ENCODE measurements at places on chromosomes 3 and 15.
A peak's percentile ranks its signal among the peaks of the same experiment; 100 is the strongest.

- no peak for DNase-seq
These were observed 5.6 kb downstream of the FNDC3B start for GRCh38 chr3:172044833-172045585.

GRCh38 chr3:17054982-17055343 is 170.2 kb downstream of the PLCL2 start:
- DNase-seq = no peak

DNA sequence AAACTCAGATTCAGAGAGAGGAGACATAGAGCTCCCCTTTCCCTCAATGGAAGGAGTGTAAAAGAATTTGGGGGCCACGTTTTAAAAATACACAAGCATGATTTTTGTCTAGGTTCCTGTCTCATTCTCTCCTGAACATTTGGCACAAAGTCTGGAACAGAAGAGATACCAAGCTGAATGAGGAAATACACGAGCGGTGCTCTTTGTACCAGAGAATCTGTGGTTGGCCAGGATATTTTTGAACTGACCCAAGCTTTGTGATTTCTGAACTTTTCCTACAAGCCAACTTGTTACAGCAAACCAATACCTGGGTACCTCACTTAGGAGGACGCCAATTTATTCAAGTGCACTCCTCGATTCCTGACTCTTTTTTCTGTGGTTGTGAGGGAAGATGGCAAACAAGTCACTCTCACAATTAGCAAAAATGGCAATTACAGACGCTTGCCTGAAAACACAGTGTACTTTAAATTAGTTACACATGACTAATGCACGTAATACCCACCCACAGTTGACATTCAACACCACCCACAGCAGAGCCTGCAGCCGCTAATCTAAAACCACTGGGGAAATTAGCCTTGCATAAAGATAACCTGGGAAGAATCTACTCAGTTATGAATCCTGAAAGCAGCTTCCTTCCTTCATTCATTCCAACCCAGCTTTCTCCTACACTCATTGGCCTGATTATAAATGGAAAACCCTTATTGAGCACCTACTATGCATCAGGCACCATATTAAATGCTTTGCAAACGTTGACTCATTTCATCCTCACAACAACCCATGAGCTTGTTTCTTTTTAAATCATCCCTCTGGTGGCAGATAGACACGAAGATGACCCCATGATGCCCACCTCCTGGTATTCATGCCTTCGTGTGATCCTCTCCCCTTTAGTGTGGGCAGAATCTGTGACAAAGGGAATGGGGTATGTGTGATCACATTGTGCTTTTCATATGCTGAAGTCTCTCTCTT is 293.5 kb downstream of the KBTBD8 start:
- no peak for DNase-seq

GRCh38 chr3:3101660-3102458 is 8.3 kb downstream of the IL5RA start:
- no peak for DNase-seq

DNA sequence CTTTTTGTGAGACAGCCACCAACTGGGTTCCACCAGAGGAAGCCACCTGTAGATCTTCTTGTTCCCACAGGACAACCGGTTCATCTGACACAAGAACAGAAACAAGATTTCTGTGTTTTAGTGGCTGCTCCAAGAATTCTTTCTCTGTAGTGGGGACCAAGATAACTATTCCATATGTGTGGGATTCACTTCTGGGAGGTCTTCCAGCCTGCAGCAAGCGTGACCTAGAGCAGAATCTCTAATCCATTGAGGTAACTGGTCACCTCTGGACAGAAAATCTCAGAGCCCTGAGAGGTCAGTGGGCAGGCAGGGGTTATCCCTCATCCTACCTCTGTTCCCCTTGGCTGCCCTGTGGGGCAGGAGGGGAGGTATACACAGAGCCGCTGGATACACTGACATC is 311.3 kb downstream of the NTRK3 start:
- no peak for DNase-seq

GRCh38 chr15:75178171-75178937 is 23.3 kb upstream of the C15orf39 start:
- no peak for DNase-seq

- DNase-seq = no peak
These were observed 12.2 kb downstream of the TGM4 start for GRCh38 chr3:44886561-44886960.

DNA sequence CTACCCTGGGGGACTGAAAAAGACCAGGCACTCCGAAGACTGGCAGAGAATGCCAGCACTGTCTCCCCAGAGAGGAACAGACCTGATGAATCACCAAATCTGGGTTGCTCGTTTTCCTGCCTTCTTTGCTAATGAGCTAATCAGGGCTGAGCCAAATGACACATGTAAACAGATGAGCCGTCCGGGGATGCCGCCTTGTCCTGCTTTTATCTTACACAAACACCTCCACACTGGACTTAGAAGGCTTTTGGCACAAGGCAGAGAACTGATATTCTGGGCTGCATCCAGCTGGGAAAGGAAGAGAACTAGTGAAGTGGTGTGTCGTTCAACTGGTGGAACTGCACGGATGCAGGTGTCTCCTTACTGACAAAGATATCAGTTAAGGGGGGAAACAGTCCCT is 88.1 kb downstream of the MECOM start:
- DNase-seq = no peak

GRCh38 chr3:191236646-191237045 is 37.6 kb downstream of the OSTN start:
- no peak for DNase-seq

- DNase-seq = no peak
These were observed 506.2 kb upstream of the ZNF385D start for GRCh38 chr3:22257252-22257651.

- no peak for DNase-seq
These were observed 265.5 kb downstream of the ADAMTSL3 start for GRCh38 chr15:83919319-83919830.

- DNase-seq = no peak
These were observed 29.6 kb downstream of the FAN1 start for GRCh38 chr15:30933293-30933692.

DNA sequence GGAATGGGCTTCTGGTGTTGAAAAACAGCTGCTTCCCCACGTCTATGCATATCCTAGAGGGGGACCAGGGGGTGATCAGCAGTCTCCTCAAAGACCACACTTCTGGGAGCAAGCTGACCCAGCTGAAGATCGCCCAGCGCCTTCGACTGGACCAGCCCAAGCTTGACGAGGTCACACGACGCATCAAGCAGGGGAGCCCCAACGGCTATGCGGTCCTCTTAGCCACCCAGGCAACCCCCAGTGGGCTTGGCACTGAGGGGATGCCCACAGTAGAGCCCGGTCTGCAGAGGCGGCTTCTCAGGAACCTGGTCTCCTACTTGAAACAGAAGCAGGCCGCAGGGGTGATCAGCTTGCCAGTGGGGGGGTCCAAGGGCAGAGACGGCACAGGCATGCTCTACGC is 2.5 kb downstream of the RBM15B start:
- DNase-seq = no peak

- DNase-seq = no peak
These were observed 50.8 kb downstream of the CRYBG3 start for GRCh38 chr3:97872525-97873042.

- DNase-seq = no peak
These were observed 8.6 kb upstream of the STX19 start for GRCh38 chr3:94036909-94037507.

DNA sequence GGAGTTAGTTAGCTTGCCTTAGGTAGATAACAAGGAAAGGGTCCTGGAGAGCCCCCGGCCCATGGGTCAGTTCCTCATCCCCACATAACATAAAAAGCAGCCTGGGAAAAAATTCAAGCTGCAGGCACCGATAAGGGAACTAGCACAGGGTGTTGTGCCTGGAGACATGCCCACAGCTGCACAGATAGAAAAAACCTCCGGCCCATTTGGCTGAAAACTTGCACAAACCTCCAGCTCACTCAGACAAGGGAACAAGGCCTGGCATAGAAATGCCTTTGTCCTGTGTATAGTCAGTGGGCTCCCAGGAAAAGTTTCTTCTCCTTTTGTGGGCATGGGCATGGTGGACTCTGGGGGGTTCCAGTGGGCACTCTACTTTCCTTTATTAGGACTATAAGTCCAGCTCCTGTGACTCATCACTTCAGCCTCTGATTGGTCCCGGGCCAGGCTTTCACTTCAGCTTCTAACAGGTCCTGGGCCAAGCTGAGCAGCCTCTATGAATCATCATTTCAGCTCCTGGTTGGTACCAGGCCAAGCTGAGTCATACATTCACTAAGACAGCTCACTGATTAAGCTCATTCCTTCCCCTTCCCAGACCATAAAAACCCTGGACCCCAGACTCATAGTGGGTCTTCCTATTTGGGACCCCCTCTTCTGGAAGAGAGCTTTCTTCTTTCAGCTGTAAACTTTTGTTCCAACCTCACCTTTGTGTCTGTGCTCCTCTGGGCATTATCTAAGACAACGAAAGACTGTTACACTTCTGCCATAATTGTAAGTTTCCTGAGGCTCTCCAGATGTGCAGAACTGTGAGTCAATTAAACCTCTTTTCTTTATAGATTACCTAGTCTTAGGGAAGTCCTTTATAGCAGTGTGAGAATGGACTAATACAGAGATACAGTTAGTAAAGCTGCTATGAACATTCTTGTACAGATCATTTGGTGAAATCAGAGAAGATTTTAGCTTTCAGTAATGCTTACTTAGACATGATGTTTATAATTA is 348.0 kb upstream of the DPPA4 start:
- no peak for DNase-seq

- DNase-seq = no peak
These were observed 757.6 kb downstream of the TBL1XR1 start for GRCh38 chr3:176439729-176440128.

DNA sequence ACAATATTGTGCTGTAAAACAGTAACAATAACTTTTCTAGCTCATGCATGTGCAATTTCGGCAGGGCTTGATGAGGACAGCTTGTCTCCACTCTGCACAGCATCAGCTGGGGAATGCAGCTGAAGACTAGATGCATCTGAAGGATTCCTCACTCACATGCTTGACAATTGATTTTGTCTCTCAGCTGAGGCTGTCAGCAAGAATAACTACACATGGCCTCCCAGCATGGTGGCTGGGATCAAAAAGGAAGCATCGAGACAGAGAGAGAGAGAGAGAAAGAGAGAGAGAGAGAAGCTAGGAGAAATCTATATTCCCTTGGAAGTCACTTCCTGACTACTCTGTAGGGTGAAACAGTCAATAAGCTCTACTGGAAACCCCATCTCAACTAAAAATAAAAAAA is 487.1 kb downstream of the PLOD2 start:
- DNase-seq = no peak

DNA sequence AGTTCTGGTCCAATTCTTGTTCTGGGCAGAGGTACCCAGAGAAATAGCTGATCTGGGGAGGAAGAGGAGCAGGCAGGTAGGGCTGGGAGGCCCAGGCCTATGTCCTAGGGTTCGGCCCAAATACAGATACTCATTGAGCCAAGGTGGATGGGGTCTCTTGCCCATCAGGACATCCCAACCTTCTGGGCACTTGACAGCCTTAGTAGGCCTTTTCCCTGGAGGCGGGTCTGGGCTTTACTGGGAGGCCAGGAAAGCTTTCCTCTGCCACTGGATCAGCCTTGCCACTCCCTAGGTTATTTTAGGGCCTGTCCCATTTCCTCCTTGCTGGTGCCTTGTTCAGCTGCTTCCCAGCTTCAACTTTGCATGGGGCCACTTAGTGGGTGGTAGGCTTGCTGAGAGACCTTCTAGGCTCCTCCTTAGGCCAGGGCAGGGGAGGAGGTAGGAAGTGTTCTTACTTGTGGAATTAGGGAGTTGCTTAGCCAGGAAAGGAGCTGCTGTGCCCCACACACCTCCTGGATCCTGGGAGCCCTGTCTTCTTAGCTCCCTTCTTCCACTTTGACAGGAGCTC is 9.7 kb downstream of the TEX264 start:
- DNase-seq = no peak

DNA sequence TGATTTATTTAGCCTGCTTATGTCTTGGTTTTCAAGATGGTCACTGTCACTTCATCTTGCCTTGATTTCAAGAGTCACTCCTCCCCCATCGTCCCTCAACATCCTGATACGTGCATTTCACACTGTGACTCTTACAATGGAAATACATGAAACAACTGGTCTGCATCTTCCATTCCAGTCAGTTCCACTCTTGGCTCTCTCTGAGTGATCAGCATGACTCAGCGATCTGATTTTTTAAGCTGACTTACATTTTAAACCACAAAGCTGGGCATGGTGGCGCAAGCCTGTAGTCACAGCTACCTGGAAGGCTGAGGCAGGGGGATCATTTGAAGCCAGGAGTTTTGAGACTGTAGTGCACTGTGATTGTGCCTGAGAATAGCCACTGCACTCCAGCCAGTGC is 271.2 kb upstream of the ROPN1 start:
- DNase-seq = no peak

- no peak for DNase-seq
These were observed 419.4 kb downstream of the GRM7 start for GRCh38 chr3:7280318-7280717.

GRCh38 chr3:177333533-177334520 is 136.5 kb upstream of the TBL1XR1 start:
- no peak for DNase-seq

DNA sequence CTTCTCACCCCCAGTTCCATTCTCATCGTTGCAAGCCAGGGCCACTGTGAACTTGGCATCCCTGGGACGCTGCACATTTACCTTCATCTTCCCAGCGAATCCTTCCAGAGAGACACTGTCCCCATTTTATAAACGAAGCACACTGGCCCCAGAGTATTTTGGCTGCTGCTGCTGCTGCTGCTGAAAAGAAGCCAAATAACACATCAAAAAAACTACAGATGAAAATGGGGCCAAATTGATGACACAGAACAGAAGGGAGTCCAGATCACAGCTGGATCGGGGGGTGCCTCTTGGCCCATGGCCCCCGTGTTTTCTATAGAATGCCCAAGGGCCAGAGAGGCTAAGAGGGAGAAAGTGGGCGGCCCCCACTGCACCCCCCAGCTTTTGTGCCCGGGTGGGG is 221.0 kb upstream of the IGF1R start:
- DNase-seq = no peak

DNA sequence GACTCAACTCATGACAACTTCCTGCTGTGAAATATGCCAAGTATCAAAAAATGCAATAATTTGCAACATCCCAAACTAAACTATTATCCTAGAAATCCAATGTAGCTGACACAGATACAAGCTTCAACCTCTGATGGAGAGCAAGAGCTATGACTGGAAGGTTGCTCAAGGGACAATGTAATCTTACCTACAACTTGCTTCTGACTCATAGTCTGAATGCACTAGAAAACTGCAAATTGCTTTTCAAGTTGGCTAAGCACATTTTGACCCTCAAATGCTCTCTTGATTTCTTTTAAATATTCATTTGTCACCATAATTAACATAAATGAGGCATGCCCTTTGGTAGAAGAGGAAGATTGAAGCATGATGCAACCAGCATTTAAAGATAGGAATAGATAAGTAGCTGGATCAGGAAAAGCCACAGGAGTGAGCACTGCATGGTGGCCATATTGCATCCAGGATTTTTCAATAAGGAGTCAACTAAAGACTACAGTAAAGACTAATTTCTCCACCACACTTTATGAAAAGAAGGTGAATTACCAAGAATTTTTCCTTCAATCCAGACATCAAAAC is 630.8 kb upstream of the GBE1 start:
- DNase-seq = no peak

- peak; percentile 7 for DNase-seq
These were observed 12.3 kb upstream of the PCSK6 start for GRCh38 chr15:101501703-101502373.

GRCh38 chr3:12986986-12987385 is 86.2 kb downstream of the IQSEC1 start:
- peak; percentile 28 for DNase-seq
